ENCODE measurements at places on chromosomes 12 and 14.

GRCh38 chr14:98742001-98742400, 530.0 kb downstream of the BCL11B start:
- DNase-seq, result no peak

DNA sequence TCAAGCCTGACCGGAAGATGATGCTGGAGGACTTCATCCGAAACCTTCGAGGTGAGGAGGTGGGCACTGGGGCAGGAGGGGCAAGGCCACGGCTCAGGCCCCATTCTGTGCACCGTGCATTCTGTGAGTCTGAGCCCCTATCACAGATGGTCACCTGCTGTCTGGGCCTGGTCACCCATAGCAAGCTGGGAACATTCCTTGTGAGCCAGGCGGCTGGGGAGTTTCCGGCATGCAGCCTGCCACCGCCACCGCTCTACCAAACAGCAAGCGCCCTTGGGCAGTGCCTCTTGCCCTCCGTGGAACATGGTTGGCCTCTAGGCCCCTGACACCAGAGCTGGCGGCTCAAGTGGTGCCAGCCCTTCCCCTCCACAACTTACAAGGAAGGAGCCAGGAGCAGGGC, 56.3 kb downstream of the SLC6A12 start:
- no peak for DNase-seq

GRCh38 chr14:84127495-84127894, 1402.4 kb upstream of the FLRT2 start:
- no peak for DNase-seq

DNA sequence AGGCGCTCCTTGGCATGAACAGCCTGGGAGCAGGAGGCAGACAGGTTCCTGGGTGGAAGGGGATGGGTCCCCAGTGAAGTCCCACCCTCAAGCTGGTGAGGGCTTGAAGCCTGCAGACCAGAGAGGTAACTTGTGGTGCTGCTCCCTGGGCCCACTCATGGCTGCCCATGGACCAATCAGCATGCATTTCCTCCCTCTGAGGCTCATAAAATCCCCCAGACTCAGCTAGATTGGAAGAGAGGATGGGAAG, 50.2 kb downstream of the A2M start:
- DNase-seq, result no peak

- no peak for DNase-seq
Observed at GRCh38 chr12:79351251-79351650, 339.5 kb downstream of the PAWR start.

DNA sequence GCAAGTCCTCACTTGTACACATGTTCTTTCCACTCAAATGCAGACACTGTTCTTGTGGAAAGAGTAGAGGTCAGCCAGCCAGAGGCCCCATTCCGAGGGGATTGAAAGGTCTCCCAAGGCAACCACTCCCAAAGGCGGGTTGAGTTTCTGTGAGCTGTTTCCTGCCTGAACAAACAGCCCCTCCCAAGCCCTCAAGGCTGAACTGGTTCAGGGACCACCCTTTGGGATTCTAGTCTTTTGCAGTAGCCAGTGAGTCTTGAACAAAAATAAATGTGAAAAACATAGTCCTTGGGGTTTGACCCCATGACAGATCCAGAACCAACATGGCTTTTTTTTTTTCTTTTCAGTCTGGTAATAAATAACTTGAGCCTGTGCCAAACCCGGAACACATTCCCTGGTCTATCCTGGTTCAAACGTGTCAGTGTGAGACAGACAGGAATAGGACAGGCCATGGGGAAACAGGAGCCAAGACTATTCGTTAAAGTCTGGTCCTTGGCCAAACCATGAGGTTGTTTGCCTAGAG, 17.6 kb upstream of the STK38L start:
- DNase-seq, result no peak

GRCh38 chr12:102513272-102513671, 32.9 kb upstream of the IGF1 start:
- no peak for DNase-seq

DNA sequence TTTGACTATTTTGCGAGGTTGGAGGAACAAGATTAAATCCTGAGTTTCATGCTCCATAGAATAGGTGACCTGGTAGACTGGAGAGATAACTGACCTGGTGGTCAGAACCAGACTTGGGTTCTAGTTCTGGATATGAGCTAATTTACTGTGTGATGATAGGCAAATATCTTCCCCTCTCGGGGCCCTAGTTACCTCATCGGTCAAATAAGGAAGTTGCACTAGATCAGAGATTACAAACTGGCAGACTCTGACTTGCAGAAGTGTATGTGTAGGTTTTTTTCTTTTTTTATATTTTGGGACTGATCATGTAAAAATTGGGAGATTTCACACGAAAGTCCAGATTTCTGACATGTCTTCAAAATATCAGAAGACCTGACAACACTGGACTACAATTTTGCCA, 37.0 kb downstream of the RPH3A start:
- peak; percentile 51 for DNase-seq

GRCh38 chr12:114770323-114770722, 86.3 kb upstream of the TBX3 start:
- DNase-seq, result no peak

- peak; percentile 24 for DNase-seq
Observed at GRCh38 chr12:6118891-6119568, 5.4 kb downstream of the VWF start.

DNA sequence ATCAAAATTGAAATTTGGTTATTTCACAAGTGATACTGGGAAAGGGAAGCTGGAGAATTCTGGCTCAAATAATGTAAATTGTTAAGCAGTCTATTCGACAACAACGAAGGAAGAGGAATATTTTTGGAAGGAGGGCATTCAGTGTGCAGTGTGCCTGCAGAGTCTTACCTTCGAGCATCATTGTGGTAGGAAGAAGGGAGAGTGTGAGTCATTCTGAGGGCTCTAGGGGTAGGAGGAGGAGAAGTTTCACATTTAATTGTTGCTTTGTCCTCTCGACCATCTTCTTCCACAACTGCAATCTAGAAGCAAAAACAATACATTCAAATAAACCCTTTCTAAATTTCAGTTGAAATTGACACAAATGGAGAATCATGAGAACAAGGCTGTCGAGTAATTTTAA, 263.0 kb downstream of the ACSS3 start:
- DNase-seq, result no peak

- DNase-seq, result peak; percentile 37
Observed at GRCh38 chr14:20204721-20205120, 14.0 kb downstream of the OR11G2 start.

DNA sequence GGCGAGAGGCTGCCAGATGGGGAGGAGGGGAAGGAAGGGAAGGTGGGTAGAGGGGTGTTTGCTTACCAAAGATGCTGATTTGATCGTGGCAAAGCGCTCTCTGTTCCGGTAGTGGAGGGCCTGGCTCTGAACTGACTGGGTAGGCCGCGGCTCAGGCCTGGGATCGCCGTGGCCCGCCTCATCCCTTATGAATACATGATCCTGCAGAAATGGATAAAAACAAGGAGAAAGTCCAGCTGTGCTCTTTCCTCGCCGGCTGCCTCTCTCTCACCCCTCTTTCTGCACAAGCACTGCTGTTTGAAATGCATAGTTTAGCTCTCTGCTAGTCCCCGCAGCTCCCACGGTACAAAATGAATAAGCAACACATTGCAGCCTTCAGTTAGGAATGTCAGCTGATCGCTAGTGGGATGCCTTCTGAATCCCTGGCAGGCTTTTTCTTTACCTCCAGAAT, 53.8 kb downstream of the PEBP1 start:
- no peak for DNase-seq

DNA sequence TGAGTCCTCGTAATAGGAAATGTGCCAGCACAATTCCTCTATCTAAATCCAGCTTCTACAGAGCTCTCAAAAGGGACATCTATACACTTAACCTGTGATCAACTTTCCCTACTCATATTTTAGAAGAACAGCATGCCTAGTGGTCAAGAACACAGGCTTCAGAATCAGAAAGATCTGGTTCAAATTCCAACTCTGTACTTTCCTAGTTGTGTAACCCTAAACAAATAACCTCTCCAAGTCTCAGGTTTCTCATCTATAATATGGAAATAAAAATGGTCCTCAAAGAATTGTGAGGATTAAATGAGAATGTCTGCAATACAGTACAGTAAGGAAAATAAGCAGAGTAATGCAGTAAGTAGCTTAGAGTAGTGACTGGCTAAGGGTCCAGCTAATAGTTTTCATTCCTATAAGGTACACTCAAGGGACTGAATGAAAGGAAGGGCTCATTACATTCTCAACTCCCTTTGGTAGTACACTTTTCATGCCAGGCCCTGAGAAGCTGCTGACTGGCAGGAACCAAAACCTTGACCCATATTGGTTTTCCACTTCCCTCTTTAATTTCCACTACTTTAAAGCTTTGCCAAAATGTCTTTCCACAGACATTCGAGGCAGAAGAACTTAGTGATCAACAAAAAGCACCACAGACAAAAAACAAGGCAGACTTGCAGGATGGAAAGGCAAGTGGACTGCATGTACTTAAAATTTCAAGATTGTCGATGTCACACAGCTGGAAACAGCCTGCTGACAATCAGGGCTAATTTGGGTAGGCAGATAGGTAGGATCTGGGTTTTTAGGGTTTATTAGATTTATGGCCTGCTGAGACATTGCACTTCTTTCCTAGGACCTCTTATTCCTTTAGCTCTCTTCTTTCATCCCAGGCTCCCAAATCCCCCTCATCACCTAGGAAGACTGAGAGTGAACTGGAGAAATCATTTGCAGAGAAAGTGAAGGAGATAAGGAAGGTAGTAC, 4.3 kb downstream of the CCDC196 start:
- DNase-seq, result no peak

- no peak for DNase-seq
Observed at GRCh38 chr14:57933349-57933748, 67.5 kb upstream of the SLC35F4 start.

DNA sequence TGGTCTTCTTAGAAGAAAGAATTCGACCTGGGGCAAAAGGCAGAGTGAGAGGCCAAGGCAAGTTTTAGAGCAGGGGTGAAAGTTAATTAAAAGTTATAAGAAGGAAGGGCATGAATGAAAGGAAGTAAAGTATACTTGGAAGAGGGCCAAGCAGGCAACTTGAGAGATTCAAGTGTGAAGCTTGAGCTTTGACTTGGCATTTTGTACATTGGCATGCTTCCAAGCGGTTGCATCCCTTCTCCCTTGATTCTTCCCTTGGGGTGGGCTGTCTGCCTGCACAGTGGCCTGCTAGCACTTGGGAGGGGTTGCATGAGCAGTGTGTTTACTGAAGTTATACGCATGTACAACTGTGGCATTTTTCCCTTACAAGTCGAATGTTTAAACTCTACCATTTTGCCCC, 74.8 kb upstream of the MGAT4C start:
- no peak for DNase-seq

- DNase-seq, result peak; percentile 83
Observed at GRCh38 chr12:64890873-64891468, 66.5 kb downstream of the TBC1D30 start.

DNA sequence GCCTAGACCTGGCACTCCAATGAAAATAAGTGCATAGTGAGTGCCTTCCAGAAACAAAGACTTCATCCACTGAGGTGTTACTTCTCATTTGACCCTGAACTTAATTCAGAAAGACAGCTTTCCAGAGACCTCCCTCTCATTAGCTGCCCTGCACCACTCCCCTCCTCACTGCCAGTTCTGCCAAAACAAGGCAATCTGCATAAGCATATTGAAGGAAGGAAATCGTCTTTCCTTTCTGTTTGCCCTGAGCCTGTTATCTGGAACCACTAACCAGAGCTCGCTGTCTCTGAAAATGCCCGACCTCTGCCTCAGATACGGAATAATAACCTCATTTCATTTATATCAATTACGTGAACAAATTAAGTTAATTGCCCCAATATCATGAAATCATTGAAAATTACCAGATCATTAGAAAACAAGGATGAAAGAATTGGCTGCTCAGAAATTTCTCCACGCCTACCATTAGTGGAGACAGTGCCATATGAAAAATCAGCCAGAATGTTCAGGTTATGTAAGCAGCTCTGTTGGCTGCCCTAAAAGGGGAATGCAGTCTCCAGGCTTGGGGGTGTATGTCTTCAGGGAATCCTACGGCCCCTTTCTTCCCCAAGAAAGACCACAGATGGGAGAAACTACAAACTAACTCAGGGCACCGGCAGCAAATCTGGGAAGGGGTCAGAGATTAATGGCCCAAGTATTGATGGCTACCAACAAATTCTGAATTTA, 149.9 kb upstream of the FKBP4 start:
- no peak for DNase-seq

GRCh38 chr12:120774169-120774916, 48.7 kb downstream of the ACADS start:
- DNase-seq, result no peak

- DNase-seq, result peak; percentile 92
Observed at GRCh38 chr12:122860040-122860853, 25.0 kb downstream of the HIP1R start.

DNA sequence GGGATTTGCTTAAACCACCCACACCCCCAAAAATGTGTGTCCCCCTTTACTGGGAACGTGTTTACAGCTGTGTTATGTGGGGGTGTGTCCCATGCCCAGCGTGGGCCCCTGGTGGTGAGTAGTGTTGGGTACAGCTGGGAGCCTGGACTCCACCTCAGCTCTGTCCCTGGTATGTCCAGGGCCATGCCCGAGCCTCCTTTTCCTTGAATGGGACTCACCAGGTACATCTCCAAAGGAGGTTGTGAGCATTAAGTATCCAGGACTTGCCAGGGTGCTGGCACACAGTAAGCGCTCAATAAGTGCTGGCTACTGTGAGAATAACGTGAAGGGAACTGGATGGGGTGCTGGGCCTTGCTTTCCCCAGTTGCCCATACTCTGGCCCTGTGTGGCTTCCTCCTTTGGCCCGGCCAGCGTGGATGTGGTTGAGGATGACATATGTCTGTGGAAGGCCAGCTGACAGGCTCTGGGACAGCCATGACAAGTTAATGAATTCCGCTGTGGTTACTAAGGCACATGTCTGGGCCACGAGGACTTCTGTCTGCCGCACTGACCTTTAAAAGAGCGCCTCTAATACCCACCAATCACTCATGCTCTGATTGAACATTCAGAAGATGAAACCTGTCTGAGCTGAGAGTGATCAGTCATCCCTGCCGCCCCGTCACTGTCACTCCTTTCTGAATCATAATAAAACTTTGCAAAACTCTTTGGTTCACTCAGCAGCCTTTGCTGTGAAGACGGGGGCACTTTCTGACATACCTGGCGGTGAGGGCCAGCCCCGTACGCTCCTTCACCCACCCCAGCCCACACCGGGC, 74.7 kb downstream of the DIO3 start:
- DNase-seq, result peak; percentile 47

DNA sequence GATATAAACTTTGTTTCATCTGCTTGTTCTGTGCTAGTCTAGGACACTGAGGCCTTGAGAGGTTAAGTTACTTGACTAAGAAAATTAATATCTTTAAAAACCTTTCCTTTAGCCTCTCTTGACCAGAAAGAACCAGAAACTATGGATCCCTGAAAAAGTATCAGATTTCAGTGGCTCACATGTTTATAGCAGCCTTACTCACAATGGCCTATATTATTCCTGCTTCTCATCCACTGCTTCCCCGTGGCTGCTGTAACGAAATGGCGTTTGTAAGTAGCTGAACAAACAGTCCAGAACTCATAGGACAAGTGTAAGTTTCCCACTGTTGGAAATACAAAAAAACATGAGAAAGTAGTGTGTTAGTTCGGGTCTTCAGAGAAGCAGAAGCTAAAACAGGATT, 3.2 kb upstream of the PYGL start:
- no peak for DNase-seq

Data from suppressor macrophage (primary cell).